ENCODE measurements at places on chromosomes 2 and 18. TPM values are rescaled to one million over a fixed set of nuclear protein-coding genes. Genes with fewer than 3 reads are reported as not detected.
A peak's percentile ranks its signal among the peaks of the same experiment; 100 is the strongest.

Gene MGAT4A
- polyA plus RNA-seq = 9.7 TPM

GRCh38 chr2:109582928-109583895, 30.6 kb downstream of the SEPTIN10 start:
- H3K27me3 ChIP-seq = no peaks in the 10 kb centered on the region
- no peaks in the 10 kb centered on the region for H3K4me1 ChIP-seq
- no peak overlapping the region for H3K27ac ChIP-seq
- DNase-seq = no peak
- no peaks in the 10 kb centered on the region for H3K36me3 ChIP-seq
- H3K4me3 ChIP-seq = no peak overlapping the region

DNA sequence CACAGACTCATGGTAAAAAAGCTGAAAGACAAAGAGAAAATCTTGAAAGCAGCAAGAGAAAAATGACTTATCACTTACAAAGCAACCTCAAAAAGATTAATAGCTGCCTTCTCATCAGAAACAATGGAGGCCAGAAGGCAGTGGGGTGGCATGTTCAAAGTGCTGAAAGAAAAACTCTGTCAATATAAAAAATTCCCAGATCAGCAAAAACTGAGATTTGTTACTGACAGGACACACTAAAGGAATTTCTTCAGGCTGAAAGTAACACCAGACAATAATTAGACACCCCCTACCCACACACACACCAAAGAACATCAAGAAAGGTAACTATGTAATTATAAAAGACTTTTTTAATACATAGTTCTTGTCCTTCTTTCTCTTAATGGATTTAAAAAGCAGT, 311.1 kb downstream of the CLIP4 start:
- H3K27ac ChIP-seq = no peak overlapping the region

DNA sequence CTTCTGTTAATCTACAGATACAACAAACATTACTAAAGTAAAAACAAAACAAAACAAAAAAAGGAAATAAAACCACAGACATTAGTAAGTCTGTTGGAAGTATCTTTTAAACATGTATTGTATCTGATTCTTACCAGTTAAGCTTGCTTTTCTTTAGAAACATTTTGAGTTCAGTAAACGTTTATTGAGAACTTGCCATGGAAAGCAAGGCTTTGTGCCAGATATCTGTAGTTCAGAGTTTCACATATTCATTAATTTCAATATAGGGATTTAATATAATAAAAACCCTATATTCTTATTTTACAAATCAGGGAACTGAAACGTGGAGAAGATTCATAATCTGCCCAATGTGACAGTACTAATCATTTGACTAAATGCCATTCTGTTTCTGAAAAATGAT, 1101.0 kb upstream of the GYPC start:
- no peaks in the 10 kb centered on the region for H3K4me1 ChIP-seq
- no peaks in the 10 kb centered on the region for H3K27me3 ChIP-seq
- no peaks in the 10 kb centered on the region for H3K36me3 ChIP-seq
- DNase-seq = no peak

Gene PRSS56
- not detected for polyA plus RNA-seq

- no peak overlapping the region for H3K4me3 ChIP-seq
- H3K27me3 ChIP-seq = no peaks in the 10 kb centered on the region
- peak; percentile 94 for DNase-seq
- peaks cover 7% of the 10 kb centered on the region for H3K4me1 ChIP-seq
Measured at GRCh38 chr18:48781163-48781987, 169.4 kb downstream of the SMAD7 start.

GRCh38 chr2:170077830-170078569, 99.9 kb upstream of the MYO3B start:
- DNase-seq = no peak
- H3K4me1 ChIP-seq = no peaks in the 10 kb centered on the region
- no peak overlapping the region for H3K27ac ChIP-seq
- H3K36me3 ChIP-seq = peaks cover 16% of the 10 kb centered on the region
- H3K4me3 ChIP-seq = no peak overlapping the region

- H3K27me3 ChIP-seq = no peaks in the 10 kb centered on the region
- peaks cover 3% of the 10 kb centered on the region for H3K4me1 ChIP-seq
- no peak for DNase-seq
- H3K4me3 ChIP-seq = no peak overlapping the region
Measured at GRCh38 chr2:16060936-16061338, 120.6 kb downstream of the MYCN start.

Gene FAP
- polyA plus RNA-seq = 2.5 TPM

- H3K4me3 ChIP-seq = no peak overlapping the region
- H3K4me1 ChIP-seq = no peaks in the 10 kb centered on the region
- no peak for DNase-seq
- H3K36me3 ChIP-seq = no peaks in the 10 kb centered on the region
- H3K27me3 ChIP-seq = no peaks in the 10 kb centered on the region
- no peak overlapping the region for H3K27ac ChIP-seq
Measured at GRCh38 chr2:3755277-3755676, 51.9 kb downstream of the DCDC2C start.

DNA sequence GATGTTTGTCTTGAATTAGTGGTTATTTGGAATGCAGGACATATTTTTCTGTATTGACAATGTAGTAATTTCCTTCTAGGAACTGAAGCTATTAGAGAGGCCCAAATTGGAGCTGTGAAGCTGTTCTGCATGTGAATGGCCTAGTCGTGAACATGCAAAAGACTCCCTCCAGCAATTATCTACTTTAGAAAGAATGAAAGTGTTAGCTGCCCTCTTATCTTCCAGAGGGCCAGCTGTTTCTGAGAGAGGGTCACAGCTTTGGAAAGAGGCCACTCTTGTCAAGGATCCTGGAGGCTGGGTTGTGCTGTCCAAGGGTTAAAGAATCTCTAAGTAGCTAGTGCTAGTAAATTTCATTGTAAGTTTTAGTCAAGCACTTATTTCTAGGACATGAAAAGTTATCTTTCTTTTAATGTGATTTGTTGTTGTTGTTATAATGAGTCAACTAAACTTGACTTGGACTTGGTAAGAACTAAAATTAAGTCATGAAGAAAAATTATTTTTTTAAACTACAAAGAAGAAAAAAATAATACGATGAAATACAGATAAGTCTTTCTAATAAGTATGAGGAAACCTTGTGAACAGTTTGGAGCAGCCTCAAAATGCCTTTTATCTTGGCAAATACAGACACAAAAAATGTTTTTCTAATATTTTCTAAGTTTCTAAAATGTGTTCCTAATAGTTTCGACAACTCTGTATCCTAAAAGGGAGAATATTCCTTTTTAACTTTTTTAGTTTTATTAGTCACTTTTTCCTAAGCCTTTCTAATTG, 36.8 kb downstream of the DPP4 start:
- H3K27me3 ChIP-seq = peaks cover 4% of the 10 kb centered on the region

- no peak for DNase-seq
- no peaks in the 10 kb centered on the region for H3K27me3 ChIP-seq
- no peaks in the 10 kb centered on the region for H3K36me3 ChIP-seq
- no peak overlapping the region for H3K27ac ChIP-seq
- no peak overlapping the region for H3K4me3 ChIP-seq
Measured at GRCh38 chr18:74742573-74743243, 145.0 kb downstream of the ZNF407 start.

Gene MOCOS
- polyA plus RNA-seq = 10.0 TPM

- H3K36me3 ChIP-seq = no peaks in the 10 kb centered on the region
- H3K27ac ChIP-seq = no peak overlapping the region
- H3K4me3 ChIP-seq = no peak overlapping the region
- H3K4me1 ChIP-seq = peaks cover 18% of the 10 kb centered on the region
- no peaks in the 10 kb centered on the region for H3K27me3 ChIP-seq
- DNase-seq = peak; percentile 3
Measured at GRCh38 chr18:49168281-49168985, 217.7 kb upstream of the SMAD7 start.

DNA sequence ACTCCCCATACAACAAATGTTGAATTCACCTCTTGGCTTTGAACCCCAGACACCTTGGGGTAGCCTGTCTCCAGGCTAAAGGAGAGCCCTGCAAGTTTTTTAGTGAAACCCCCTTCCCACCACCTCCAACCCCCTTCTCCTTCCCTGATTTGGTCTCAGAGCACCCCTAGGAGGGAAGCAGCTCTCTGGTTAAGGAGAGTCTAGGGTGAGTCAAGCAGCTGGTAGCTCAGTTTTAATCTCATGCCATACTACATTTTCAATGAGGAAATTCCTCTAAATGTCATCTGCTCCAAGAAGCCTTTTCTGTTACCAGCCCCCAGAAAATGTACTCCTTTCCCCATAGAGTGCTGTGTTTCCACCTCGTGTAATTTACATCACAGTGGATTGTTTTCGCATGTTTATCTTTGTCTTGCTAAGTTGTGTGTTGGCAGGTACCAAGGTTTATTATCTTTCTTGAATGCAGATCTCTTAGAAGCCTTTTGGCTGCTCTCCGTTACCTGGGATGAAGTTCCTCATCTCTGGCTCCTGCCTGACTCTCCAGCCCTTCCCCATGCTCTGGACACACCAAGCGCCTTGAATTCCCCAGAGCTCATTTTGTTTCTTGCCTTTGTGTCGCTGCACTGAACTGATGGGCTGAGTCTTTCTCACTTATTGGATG, 82.2 kb downstream of the ASAP2 start:
- no peaks in the 10 kb centered on the region for H3K36me3 ChIP-seq
- no peak overlapping the region for H3K4me3 ChIP-seq
- no peak for DNase-seq

Data from adrenal gland (tissue), 19 donors.